ENCODE measurements at places on chromosomes 1 and 21.

- DNase-seq = no peak
Measured at GRCh38 chr1:94599095-94599813, 57.7 kb upstream of the F3 start.

DNA sequence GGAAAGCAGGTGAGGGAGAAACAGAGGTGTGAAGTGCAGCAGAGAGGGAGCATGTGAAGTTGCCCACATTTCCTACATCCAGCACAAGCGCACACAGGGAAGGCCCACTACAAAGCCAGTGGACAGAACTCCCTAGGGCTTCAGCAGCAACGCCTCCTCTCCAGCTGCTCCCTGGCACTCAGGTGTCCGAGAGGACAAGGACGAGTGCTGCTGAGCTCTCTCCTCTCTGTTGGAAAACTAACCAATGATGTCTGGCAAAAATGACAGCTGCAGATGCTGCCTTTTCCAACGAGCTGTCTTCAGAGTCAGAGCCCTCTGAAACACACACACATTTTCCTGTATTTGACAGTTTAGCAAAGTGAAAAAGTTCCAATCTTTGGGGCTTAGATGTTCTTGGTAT lies 86.8 kb downstream of the HSF2BP start:
- DNase-seq = no peak

DNA sequence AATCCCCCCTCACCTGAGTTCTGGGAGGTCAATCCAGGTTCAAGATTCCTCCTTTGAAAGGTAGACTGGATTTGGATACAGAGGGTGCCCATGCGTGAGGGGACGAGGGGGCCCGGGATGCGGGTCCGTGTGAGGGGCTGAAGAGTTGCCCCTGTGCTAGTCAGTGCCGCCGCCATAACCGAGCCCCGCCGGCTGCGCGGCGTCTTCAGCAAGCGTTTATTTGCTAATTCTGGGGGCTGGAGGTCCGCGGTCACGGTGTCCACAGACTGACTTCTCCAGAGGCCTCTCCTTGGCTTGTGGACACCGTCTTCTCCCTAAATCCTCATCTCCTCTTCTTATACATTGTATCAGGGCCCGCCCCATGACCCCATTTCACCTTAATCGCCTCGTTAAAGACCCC lies 20.9 kb upstream of the SAMD11 start:
- DNase-seq = no peak

GRCh38 chr1:247228133-247228532 lies 27.7 kb upstream of the VN1R5 start:
- no peak for DNase-seq

GRCh38 chr21:39923476-39923875 lies 56.2 kb downstream of the PCP4 start:
- DNase-seq = no peak

All from CD4-positive, alpha-beta T cell treated with Interleukin-17A for 1 hour (primary cell).